ENCODE measurements at places on chromosomes 3 and 15.

GRCh38 chr3:154522036-154522602 lies 92.1 kb upstream of the GPR149 start:
- DNase-seq = no peak

DNA sequence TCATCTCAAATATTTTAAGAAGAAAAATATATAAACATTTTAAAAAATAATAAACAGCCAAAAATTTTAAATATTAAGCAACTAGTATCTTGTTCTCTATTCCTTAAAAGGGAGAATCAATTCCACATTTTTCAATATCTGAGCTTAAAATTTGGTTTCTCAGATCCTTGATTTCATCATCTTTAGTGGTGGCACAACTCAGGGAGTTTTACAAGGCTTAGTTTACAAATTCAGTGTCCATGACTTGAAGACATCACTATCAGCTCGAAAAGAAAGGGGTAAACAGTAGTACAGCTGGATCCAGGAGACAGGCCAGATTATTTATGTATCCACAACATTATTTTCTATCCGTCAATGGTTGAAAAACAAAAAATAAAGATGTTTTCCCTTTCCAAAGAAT lies 11.6 kb downstream of the IGF2BP2 start:
- DNase-seq = no peak

DNA sequence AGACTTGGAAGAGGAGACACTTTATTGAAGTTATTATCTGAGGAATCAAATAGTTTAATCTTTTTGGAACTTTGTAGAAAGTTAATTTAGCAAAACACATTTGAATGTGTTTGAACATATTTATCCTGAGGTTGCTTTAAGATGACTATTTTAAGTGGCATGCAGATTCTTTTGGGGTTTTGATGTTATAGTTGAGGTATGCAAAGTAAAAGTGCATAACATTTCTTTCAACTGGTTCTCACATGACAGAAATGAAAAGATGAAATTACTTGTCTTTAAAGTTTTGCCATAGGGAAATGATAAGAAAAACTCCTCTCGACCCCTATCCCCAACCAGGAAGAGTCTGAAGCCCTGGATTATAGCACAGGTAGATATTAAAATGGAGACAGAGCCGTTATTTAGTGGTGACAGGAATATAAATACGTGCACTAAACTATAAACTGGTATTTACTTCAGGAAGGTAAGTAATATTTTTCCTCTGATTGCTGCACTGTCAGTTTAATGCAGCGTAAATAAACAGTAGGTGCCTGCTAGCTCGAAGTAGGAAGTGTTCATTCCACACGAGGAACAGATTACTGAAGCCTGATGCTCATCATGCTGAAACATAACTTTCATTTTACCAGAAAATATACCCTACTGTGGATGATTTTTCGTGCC lies 15.1 kb upstream of the SATB1 start:
- no peak for DNase-seq

- DNase-seq = no peak
Observed at GRCh38 chr3:181721046-181721875, 9.5 kb downstream of the SOX2 start.

GRCh38 chr3:107931326-107931725 lies 159.5 kb downstream of the CD47 start:
- DNase-seq = no peak

GRCh38 chr3:71849681-71850080 lies 64.7 kb upstream of the PROK2 start:
- no peak for DNase-seq

DNA sequence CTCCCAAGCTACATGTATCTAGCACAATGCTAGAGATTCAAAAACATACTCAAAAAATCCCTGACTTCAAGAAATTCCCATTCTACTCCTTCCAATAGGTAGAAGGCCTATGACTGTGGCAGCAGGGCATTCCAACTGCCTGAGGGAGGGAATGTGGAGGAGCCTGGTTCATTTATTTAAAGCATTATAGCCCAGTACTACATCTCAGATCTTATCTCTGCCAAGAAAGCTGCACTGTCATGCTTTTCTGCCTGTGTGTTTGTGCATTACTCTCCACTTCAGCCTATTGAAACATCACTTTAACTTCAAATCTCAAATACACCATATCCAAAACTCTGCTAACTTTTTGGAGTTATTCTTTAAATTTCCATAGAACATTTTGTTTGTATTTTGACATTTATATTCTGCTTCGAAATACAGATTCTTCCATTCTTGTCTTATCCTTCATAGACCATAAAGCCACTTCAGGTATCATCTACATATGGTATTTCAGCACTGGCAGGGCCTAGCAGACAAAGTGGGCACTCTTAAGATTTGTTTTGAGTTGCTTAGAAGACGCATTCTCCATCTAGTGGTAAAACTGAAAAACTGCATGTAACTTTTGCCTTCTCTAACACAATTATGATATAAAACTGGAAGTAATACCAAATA lies 59.1 kb upstream of the NEDD4 start:
- no peak for DNase-seq

DNA sequence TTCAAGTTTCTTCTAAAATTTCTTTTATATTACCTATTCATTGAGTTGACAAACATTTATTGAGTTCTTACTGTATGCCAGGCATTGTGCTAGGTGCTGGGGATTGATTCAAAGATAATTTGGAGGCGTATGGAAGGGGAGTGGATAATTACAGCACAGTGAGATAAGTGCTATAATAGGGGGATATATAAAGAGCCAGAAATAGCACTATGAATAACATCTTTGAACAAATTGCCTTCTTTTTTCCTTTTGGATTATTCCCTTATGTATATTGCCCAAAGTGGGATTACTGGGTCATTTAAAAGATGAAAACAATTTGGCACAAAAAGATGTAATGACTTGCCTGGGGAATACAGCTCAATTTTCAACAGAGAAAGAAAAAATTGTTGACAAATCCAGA lies 64.6 kb downstream of the LPP start:
- no peak for DNase-seq

GRCh38 chr15:71804695-71805470 lies 5.5 kb upstream of the NR2E3 start:
- DNase-seq = no peak

DNA sequence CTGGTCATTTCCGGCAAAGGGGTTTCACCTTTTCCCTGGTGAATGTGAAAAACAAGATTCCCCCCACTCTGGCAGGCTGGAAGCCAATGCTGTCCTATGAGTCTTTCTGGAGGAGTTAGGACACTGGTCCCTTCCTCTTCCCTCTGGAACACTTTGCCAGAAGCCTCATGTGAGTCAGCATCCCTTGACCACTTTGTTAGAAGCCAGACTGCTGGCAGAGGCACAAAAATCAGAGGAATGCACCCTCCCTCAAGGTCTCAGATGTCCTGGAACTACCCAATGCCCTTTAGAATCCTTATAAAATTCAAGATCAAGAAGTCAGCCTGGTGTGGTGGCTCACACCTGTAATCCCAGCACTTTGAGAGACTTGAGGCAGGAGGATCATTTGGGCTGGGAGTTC lies 26.6 kb downstream of the ITGB5 start:
- DNase-seq = peak; percentile 89

GRCh38 chr15:50641318-50641717 lies 45.3 kb downstream of the TRPM7 start:
- no peak for DNase-seq

DNA sequence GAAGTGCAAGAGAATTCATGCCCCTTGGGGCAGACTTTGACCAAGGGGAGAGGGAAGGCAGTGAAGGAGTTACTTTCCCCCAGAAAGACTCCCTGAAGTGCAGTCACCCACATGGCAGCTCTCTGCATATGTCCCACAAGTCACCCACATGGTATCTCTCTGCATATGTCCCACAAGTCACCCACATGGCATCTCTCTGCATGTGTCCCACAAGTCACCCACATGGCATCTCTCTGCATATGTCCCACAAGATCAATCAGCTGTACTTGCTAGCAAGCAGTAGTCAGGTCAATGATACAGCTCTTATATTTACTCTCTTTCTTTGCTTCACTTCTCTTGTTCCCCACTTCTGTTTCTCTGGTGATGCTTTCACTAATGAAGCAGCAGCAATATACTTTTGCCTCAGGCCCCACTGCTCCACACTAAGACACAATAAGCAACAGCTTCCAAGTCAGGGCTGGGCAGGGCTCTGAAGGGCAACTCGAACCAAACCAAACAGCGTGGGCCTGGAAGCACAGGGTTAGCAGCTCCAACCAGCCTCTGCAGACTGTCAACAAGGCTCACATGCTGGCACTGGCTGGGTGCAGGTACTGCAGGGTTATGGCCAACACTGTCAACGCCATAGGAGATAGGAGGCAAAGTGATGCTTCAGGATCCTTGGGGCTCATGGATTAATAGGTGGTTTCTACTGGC lies 46.7 kb downstream of the THBS1 start:
- no peak for DNase-seq

- no peak for DNase-seq
Observed at GRCh38 chr3:143482106-143483088, 362.8 kb downstream of the CHST2 start.

DNA sequence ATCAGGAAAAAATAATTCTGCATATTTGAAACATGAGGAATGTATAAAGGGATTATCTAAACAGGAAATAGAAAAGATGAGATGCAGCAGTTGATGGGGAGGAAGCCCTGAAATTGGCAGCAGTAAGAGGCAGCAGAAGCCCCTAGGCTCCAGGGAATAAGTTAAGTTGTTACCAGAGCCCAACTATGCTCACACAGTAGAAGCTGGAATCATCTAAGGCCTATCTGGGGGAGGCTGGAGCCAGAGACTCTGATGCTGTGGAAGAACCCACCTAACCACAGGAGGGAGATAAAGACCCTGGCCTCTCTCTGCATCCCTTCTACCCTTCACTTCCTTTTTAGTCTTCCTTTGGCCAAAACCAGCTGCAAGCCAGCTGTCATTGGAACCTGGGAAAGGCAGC lies 519.7 kb downstream of the DIPK2A start:
- DNase-seq = no peak

GRCh38 chr3:134693804-134694203 lies 43.0 kb upstream of the KY start:
- no peak for DNase-seq

GRCh38 chr3:171508206-171508605 lies 48.0 kb upstream of the TNIK start:
- no peak for DNase-seq

GRCh38 chr15:62104846-62105245 lies 38.1 kb downstream of the C2CD4A start:
- no peak for DNase-seq

DNA sequence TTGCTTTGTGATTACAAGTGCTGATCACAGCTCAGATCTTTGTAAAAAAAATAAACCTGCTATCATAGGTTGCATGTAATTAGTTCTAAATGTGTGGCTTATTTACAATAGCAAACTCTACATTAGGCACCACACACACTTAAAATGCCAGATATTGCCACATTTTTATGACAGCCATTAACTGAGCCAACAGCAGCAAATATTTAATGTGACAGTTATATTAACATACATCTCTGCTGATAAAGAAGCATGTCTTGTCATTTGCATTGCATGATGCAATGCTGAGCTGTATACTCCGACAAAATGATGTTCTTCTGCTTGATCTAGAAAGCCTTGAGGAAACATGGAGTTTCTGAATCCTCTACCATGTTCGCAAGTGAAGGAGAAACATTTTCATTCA lies 273.6 kb upstream of the VEPH1 start:
- no peak for DNase-seq

- peak; percentile 99 for DNase-seq
Observed at GRCh38 chr3:48439820-48440589, at the start of the genes CCDC51 and TMA7. Gene CCDC51, minus strand, starts transcription at chr3:48440119. Its CDS starts 4,991 bp downstream, at chr3:48435128. Gene TMA7, plus strand, starts transcription at chr3:48440257. Its CDS starts 40 bp downstream, at chr3:48440297.

GRCh38 chr3:55567615-55568014 lies 80.5 kb upstream of the WNT5A start:
- no peak for DNase-seq

- DNase-seq = no peak
Observed at GRCh38 chr3:113662824-113663223, 33.6 kb downstream of the USF3 start.

DNA sequence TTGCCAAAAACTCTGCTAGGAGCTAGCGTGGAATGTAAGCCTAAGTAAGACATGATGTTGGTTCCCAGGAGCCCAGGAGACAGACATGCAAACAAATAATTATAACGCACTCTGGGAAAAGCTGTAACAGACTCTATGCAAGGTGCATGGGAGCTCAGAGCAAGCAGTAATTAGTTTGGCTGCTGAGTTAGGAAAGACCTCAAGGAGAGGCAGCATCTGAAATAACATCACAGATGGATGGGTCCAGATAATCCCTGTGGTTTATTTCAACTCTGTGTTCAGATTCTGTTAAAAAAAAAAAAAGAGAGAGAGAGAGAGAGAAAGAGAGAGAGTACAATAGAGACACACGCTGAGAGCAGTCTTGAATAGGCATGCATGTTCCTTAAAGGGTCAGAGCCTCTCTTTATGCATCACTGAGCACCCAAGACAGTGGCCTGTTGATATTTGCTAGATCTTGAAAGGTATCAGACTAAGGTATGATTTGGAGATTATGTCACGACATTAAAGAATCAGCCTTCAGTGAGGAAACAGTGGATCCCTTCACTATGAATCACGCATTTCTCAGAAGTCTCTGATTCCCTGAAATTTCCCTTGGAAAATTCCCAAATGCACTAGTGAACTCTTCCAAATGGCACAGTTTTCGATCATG lies 124.4 kb upstream of the LIPC start:
- no peak for DNase-seq

GRCh38 chr3:46557814-46558183 lies 8.3 kb downstream of the LRRC2 start:
- DNase-seq = no peak

GRCh38 chr15:50261981-50262380 lies 3.5 kb downstream of the HDC start:
- no peak for DNase-seq

DNA sequence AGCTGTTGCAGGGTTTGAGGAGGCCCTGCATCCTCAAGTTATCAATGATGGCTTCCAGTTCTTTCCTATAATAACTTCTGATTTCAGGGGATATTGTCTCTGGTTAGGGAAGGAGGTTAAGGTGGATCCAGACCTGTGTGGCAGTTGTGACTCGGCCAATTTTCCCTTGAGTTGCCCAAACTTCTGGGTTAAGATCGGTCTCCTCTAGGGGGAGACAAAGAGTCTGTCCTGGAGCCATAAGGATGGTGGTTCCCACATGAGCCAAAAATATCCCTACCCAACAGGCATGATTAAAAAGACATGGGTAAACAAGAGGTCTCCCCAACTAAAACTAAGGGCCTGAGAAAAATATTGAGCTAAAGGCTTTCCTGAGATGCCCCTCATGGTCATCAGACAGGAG lies 227.5 kb upstream of the MDFIC2 start:
- DNase-seq = no peak

DNA sequence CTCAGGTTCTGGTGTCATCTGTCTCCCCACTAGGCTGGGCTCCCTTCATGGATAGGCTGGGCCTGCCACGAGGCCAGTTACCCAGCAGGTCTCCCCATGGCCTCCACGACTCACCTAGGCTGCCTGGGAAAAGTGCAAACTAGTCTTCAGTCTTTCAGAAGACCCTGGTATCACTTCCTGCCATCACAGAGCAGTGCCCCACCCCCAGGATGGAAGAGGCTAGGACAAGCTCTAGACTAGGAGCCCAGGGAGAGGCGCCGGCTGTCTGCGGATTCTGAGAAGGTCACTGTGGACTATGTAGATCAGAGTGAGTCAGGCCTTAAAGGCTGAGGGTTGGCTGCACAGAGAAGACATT lies 63.7 kb downstream of the CORO2B start:
- DNase-seq = no peak

- DNase-seq = no peak
Observed at GRCh38 chr3:65995515-65995914, 43.2 kb downstream of the MAGI1 start.

All from tibial artery (tissue), 4 donors.